ENCODE measurements at places on chromosomes 3 and 15.
A peak's percentile ranks its signal among the peaks of the same experiment; 100 is the strongest.

GRCh38 chr15:90512276-90512675 lies 17.4 kb upstream of the CRTC3 start:
- DNase-seq: no peak

GRCh38 chr3:186102687-186103086 lies 6.2 kb downstream of the ETV5 start:
- no peak for DNase-seq

DNA sequence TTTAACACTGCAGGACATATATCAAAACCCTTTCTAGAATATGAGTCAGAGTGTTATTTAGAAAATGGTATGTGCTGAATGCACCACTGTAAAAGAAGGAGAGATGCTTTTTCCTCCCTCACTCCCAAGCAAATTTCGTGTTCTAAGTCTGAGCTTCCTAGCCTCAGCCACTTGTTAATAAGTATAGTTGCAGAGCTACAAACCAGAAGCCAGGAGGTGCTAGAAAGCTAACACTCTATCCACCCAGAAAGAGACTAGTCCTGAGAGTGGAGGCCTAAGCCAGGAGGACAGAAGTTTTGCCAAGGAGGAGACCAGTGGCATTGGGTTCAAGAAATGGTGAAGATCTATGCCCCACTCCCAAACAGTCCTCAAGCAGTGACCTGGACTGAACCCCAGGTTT lies 40.5 kb upstream of the GYG1 start:
- DNase-seq: no peak

- DNase-seq: no peak
These were observed 42.2 kb upstream of the TOPBP1 start for GRCh38 chr3:133703915-133704314.

DNA sequence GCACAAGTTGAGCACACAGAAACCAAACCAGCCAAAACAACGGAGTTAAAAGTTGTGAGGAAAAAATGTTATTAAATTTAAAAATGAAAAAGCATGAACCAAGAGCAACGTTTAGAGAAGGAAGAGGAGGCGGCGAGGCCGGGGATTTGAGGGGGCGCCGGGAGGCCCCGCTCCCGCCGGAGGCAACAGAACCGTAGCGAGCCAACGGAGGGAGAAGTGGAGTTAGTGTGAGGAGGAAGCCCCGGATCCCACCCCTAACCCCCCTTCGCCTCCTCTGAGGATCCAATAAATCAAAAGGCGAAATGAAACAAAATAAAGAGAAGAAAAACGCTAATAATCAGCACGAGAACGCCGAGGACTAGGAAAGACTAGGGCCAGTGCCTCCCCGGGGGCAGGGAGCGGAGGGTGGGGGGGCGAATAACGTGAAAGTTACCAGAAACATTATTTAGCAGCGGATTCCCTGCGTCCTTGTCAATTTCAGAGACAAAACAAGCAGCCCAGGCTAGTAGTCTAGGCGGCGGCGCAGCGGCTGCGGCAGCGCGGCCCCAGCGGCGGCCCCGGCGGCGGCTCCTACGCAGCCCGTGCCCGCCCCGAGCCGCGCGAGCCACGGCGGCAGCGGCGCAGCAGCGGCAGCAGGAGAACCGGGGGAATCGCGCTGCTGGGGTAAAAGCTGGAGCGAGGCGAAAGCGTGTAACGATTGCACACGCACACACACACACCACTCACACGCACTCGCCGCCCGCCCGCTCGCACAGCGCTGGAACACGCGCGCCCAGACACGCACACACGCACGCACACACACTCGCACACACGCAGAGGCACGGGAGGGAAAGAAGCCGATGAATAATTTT lies 1.7 kb downstream of the MEIS2 start:
- DNase-seq: no peak

DNA sequence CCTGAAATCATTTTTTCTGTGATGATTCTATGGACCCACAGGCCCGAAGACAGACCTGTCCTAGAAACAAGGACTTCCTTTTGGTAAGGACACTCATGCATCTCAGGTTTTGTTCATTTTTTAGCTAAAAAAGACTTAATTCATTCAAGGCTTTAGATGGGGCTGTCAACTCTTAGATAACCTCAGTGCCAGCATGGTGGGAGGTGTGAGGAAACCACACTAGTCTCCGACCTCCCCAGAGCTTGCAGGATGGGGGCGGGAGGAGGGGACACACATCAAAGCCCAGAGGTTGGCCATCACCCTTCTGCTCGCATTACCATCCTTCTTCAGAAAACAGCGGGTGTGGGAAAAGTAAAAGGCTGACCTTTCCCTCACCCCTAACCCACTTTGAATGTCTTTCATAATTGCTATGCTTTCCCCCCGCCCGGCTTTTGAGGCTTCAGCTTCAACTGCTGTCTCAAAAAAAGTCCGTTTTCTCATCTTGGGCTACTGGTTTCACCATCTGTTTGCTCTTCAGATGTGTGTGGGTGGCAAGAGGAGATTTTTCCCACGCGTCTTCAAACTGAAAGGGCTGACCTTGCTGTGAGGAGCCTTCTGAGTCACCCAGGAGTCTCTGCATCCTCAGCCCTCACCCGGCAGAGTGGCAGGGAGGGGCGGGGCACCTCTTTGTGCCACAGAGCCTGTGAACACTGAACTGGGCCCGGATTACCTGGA lies 27.6 kb upstream of the CXCR6 start:
- peak; percentile 55 for DNase-seq

DNA sequence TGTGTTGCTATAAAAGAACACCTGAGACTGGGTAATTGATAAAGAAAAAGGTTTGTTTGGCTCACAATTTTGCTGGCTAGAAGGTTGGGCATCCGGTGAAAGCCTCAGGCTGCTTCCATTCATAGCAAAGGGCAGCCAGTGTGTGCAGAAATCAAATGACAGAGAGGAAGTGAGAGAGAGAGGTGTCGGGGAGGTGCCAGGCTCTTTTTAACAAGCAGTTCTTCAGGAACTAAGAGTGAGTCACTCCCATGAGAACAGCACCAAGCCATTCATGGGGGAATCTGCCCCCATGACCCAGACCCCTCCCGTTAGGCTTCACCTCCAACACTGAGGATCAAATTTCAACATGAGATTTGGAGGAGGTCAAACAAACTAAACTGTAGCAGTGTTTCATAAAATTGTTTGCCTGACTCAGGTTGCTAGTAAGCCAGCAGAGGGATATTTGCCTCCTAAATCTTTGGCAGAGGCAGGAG lies 4.5 kb upstream of the PARP15 start:
- DNase-seq: no peak

DNA sequence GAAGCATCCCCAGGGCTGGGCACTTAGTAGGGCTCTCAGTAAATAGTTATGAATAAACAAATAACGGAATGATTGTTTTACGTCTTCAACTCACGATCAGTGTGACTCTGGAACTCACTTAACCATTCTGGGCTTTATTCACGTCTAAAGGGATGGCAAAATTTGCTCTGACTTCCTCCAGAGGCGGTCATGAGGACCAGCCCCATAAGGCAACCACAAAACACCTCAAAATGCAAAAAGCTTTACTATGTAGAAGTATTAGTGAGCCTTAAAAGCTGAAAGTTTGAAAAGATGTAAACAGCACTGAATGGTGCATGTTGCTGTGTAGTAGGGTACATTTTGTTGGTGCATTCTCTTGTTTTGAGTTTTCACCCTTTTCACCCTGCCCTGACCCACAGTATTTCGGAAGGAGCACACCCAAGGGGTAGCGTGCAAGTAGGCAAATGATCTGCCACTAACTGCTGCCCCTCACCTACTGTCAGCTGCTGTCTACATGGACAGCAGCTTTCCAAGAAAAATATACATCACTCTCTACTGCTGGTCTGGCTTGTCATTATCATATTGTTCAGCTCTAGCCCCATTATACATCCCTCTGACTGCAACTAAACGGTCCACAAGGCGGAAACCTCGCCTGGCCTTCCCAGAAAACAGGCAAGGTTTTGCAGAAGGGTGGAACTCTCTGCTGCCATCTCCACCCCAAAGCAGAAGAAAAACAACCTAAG lies 308.5 kb upstream of the PROK2 start:
- DNase-seq: no peak

DNA sequence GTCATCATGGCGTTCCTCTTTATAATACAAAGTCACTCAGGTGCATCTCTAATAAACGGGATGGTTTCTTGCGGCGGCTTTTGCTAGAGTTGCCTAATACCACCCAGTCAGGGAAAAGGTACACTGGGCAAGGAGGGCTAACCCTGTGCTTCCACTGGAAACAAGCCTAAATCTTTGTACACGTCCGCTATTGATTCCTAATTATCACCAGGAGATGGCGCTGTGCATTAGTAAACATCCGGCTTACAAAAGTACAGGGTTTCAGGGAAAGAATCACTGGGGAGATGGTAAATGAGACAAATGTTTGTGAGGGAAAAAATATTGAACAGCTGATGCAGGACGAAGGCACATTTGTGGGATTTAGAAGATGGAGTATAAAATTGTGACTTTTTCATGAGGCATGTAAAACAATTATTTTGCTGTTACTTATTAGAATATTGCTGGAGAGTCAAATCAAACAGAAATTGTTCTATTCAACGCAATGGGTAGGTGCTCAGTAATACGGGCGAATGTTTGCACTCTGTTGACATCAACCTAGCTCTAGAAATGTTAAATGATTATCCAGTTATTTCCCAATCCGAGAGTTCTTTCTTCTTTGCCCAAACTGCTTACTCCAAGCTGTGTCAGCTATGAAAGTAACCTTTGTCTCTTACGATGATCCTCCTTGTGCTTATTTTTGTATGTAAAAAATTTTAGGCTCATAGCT lies 50.6 kb downstream of the GMNC start:
- no peak for DNase-seq

- DNase-seq: no peak
These were observed 118.3 kb upstream of the TUSC7 start for GRCh38 chr3:116591236-116591635.

Measured in stimulated activated CD4-positive, alpha-beta T cell treated with anti-CD3 and anti-CD28 coated beads, TNF-alpha, amount 100 ng/mL, for 1 hour (primary cell).